Stimulated activated CD8-positive, alpha-beta memory T cell treated with anti-CD3 and anti-CD28 coated beads, Interleukin-12 subunit alpha, Interleukin-12 subunit beta, amount 100 ng/mL, for 4 hours (primary cell): ENCODE measurements at places on chromosomes 6 and 20.

DNA sequence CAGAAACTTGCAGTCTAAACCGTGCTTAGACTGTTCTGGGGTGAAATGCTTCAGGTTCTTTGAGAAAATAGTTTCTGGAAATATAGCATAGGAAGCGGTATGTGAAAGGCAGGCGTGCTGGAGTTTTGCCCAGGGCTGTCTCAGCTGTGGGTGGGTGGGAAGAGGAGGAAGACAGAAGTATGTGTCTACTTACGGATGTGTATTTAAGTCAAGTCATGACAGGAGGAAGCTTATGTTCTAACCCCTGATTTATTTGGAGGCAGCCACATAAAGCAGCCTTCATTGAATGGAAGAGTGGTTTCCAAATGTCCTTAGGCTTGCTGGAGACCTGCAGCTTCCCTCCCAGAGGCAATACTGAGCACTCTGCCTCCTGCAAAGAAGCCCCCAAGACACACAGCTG is 345.8 kb upstream of the PRND start:
- no peak for DNase-seq

- DNase-seq, result no peak
Observed at GRCh38 chr6:89775150-89775549, 44.4 kb downstream of the MDN1 start.

DNA sequence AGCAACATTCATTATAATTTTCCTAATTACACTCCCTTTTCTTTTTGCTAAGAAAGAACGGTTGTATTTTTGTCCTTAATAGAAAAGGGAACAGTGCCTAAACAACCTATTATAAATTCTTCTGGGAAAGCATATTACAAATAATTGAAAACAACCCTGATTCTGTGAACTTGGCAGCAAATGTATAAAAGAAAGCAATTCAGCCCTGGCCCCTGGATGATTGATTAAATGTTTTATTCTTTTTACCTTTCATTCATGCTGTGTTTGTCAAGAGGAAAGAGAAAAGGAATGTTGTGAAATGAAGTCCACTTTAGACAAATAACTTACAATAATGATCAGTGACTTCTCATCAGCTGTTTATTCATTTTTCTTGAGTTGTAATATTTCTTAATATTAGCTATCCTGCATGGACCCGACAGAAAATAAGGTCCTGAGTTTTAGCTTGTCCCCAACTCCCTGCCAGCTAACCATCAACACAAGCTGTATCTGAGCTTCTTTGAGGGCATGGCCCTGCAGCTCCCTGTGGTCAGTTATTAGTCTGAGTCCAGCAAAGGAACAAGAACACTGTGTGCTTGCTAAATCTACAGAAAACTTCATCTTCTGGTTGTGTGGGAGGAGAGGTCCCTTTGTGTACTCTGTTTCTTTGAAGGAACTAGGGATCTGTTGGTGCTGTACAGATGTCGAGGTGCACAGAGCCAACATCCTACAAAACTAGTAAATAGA is 248.2 kb downstream of the LAMA2 start:
- no peak for DNase-seq

DNA sequence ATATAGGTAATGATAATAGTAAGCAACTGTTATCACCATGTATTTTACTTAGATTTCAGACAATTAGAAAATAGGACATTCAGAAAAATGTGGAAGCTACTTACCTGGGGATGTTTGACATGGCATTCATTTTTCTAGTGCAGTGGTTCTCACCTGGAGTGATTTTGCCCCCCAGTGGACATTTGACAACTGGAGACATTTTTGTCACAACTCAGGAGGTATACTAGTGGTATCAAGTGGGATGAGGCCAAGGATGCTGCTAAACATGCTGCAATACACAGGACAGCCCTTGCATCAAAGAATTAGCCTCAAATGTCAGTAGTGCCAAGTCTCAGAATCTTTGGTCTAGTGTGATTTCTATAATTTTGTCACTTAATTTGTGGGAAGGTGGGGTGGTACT is 36.1 kb downstream of the NUS1 start:
- DNase-seq, result no peak

- no peak for DNase-seq
Observed at GRCh38 chr20:33419140-33419974, 18.0 kb upstream of the CDK5RAP1 start.

- no peak for DNase-seq
Observed at GRCh38 chr20:61923371-61924166, 142.1 kb downstream of the TAF4 start.

DNA sequence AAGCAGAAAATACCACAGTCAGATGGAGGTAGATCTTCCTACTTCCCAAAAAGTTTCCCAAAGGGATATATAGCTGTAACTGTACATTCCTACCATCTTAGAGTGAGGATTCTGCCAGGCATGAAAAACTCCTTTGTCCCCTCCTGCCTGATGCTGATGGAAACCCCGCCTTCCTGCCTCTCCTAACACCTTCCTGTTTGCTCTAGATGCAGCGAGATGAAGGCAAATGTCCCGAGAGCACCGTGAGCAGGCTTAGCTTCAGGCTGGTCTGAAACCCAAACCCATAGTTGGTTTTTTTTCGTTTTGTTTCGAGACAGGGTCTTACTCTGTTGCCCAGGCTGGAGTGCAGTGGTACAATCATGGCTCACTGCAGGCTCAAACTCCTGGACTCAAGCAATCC is 55.6 kb downstream of the MYB start:
- no peak for DNase-seq

GRCh38 chr20:24458436-24458835 is 11.0 kb upstream of the SYNDIG1 start:
- DNase-seq, result no peak

GRCh38 chr20:4411744-4412143 is 310.0 kb upstream of the PRND start:
- no peak for DNase-seq

DNA sequence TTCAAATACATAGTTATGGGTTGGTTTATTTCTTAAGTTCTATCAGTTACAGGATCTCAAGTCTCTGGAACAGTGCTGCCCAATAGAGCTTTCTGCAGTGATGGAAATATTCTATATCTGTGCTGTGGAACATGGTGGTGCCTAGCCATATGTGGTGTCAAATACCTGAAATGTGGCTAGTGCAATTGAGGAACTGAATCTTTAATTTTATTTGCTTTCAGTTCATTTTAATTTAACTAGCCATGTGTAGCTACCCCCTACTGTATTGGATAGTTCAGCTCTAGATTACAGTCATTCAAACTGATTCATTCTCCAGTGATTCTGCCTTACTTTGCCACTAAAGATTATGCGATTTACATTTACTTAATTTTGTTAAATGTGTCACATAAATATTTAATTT is 503.2 kb downstream of the CDKAL1 start:
- DNase-seq, result no peak

GRCh38 chr20:48270885-48271284 is 485.6 kb upstream of the SULF2 start:
- DNase-seq, result no peak

GRCh38 chr6:38215225-38215624 is 395.7 kb downstream of the ZFAND3 start:
- no peak for DNase-seq

GRCh38 chr6:116447496-116448011 is 13.6 kb upstream of the CALHM6 start:
- no peak for DNase-seq

GRCh38 chr20:64044484-64045247 is 4.8 kb downstream of the SOX18 start:
- no peak for DNase-seq
